ENCODE measurements at places on chromosomes 4 and X.

- no peak for DNase-seq
Measured at GRCh38 chr4:74608151-74608949, 163.4 kb downstream of the AREG start.

DNA sequence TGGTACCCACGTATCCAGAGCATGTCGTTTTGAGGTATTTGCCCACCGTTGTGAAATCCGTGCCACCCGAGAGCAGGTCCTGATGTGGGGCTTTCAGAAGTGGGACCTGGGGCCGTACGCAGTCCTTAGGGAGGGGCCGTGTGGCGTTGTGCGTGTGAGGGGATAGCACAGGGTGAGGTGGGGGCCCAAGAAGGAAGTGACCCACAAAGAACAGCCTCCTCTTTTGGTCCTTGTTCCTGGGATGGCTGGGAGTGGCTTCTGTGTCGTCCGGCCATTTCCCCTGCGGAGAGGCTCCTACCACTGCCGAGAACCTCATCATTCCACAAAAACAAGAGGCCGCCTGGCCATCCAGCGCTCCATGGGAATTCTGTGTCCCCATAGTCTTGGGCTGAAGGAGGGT, 17.0 kb upstream of the MSANTD1 start:
- no peak for DNase-seq

DNA sequence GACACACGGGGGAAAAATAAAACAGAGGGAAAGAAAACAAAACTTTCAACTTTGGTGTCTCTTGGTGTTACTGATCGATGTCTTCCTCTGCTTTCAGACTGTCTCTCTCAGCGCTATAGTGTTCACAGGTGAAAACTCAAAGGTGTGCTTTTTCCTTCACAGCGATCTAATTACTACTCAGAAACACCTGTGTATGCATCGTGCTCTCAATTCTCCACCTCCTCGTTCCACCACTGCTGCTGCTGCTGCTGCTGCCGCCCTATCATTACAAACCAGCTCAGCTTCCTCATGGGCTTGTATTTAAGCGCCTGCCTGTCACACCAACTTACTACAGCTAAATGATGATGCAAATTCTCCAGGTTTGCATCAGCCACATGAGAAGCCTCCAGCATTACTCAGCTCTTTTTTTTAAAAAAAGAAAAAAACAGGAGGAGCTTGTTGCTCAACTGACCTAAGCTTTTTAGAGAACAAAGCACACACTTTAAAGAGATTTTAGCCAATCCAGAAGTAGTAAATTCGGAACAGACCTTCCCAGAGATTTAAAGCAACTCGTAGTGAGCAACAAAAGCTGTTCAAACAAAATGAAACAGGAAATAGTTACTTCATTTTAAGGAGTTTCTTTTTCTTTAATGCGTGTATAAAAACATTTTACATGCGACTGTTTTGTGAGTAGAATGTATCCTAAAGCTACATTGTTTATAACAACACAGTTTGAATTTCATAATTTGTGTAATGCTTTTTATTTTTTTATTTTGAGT, at the start of gene SLC7A11:
Gene SLC7A11, minus strand, starts transcription at position 274 of the 758 bp plus-strand sequence. CDS start 280 bp downstream, outside the sequence.
- peak; percentile 98 for DNase-seq

DNA sequence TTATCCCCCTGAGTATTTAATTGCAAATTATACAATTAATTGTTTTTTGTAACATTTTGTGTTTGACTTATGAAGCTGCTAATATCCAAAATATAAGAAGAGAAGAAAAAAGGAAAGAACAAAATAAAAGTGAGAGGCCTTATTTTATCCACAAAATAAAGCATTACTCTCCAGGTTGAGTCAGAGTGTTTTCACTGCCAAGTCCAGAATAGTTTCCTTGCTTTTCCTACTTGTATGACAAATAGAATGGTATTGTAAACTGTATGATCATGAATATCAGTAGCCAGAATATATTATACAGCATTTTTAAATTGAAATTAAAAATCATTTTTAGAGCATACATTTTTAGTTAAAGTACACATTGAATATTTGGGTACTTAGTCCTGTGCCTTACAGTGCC, 237.8 kb downstream of the NDST4 start:
- DNase-seq, result no peak

DNA sequence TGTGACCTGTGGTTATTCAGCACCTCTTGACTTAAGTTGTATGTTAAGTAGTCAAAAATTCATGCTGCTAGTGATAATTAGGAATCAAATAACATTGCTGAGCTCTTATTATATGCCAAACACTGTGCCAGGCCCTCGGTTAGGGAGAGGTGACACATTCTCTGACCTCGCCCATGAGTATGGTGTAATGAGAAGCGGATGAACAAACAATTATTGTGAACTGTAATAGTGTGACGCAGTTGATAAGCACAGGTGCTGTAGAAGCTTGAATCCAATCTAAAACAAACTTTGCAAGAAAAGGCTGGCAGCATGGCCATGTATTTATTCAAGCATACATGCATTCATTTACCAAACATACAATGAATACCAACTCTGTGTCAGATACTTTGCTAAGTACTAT, 303.5 kb upstream of the HS3ST1 start:
- DNase-seq, result peak; percentile 91

GRCh38 chrX:9282325-9282724, 182.5 kb upstream of the TBL1X start:
- DNase-seq, result no peak

- no peak for DNase-seq
Measured at GRCh38 chr4:117224256-117224655, 138.9 kb upstream of the TRAM1L1 start.

DNA sequence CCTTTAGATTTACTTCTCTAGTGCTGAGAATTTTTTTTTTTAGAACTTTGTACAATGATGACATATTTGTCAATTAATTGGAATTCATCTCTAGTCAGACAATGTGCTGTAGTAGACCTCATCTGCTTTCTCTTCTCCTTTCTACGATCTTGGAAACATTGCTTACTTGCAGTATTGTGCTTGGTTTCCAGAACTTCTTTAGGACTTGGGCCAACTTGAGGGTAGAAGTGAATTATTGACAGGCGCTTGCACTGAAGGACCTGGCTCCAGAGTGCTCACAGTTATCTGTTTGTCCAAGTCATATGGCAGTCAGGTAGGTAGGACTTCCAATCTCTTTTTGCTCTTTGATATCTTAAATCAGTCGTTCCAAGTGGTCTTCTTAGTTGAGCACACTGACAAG, 39.6 kb downstream of the FNIP2 start:
- DNase-seq, result no peak

DNA sequence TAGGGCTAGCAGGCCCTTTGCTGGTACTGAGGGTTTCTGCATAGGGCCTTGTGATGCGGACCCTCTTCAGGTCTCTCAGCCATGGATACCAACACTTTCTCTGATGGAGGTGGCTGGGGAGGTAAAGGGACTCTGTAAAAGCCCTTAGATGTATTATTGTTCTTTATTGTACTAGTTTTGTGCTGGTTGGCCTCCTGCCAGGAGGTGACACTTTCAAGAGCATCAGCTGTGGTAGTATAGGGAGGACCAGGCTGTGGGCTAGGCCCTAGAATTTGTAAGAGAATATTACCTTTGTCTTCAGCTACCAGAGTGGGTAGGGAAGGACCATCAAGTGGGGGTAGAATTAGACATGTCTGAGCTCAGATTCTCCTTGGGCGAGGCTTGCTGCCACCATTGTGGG, 936.3 kb downstream of the CENPC start:
- no peak for DNase-seq

Measured in NCI-H2029 (cell line).